Immature natural killer cell (primary cell): ENCODE measurements at places on chromosomes 1 and 21. TPM values are rescaled to one million over a fixed set of nuclear protein-coding genes. Genes with fewer than 3 reads are reported as not detected.
A peak's percentile ranks its signal among the peaks of the same experiment; 100 is the strongest.

The FHAD1 gene
- polyA plus RNA-seq = not detected

- H3K36me3 ChIP-seq = no peaks in the 10 kb centered on the region
- no peak overlapping the region for H3K4me3 ChIP-seq
- H3K27ac ChIP-seq = no peak overlapping the region
- peaks cover 9% of the 10 kb centered on the region for H3K27me3 ChIP-seq
- no peaks in the 10 kb centered on the region for H3K4me1 ChIP-seq
These were observed 2.3 kb upstream of the GRIK3 start for GRCh38 chr1:37036667-37037053.

GRCh38 chr1:15066191-15066590 lies 87.4 kb upstream of the TMEM51 start:
- H3K4me1 ChIP-seq = peaks cover 27% of the 10 kb centered on the region
- DNase-seq = peak; percentile 90
- H3K27ac ChIP-seq = peak overlapping the region; percentile 99
- H3K27me3 ChIP-seq = peaks cover 13% of the 10 kb centered on the region
- peak overlapping the region; percentile 73 for H3K4me3 ChIP-seq

GRCh38 chr1:7333620-7334019 lies 437.5 kb upstream of the VAMP3 start:
- H3K27ac ChIP-seq = no peak overlapping the region
- no peaks in the 10 kb centered on the region for H3K36me3 ChIP-seq
- no peaks in the 10 kb centered on the region for H3K4me1 ChIP-seq
- no peak overlapping the region for H3K4me3 ChIP-seq

DNA sequence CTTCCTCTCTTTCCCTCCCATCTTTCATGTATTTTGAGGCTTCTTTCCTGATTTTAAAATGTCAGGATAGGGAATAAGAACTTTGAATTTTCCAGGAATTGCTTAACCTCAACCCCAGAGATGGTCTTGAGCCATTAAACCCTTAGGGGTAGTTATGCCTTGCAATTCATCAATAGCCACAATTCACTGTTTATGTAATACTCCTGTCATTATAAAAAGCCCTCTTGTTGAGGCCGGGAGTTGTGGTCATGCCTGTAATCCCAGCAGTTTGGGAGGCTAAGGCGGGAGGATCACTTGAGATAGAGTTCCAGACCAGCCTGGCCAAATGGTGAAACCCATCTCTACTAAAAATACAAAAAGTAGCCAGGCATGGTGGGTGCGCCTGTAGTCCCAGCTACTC lies 24.5 kb downstream of the SPATA45 start:
- no peaks in the 10 kb centered on the region for H3K4me1 ChIP-seq
- no peak overlapping the region for H3K27ac ChIP-seq
- DNase-seq = no peak
- no peak overlapping the region for H3K4me3 ChIP-seq
- peaks cover 6% of the 10 kb centered on the region for H3K27me3 ChIP-seq
- H3K36me3 ChIP-seq = peaks cover 11% of the 10 kb centered on the region
